ENCODE measurements at places on chromosomes 4 and X. TPM values are rescaled to one million over a fixed set of nuclear protein-coding genes. Genes with fewer than 3 reads are reported as not detected.

GRCh38 chr4:96698831-96699230 is 858.9 kb downstream of the PDHA2 start:
- no peak for DNase-seq

The ELK1 gene
- 8.2 TPM for total RNA-seq

The NOA1 gene
- 12.9 TPM for total RNA-seq

DNA sequence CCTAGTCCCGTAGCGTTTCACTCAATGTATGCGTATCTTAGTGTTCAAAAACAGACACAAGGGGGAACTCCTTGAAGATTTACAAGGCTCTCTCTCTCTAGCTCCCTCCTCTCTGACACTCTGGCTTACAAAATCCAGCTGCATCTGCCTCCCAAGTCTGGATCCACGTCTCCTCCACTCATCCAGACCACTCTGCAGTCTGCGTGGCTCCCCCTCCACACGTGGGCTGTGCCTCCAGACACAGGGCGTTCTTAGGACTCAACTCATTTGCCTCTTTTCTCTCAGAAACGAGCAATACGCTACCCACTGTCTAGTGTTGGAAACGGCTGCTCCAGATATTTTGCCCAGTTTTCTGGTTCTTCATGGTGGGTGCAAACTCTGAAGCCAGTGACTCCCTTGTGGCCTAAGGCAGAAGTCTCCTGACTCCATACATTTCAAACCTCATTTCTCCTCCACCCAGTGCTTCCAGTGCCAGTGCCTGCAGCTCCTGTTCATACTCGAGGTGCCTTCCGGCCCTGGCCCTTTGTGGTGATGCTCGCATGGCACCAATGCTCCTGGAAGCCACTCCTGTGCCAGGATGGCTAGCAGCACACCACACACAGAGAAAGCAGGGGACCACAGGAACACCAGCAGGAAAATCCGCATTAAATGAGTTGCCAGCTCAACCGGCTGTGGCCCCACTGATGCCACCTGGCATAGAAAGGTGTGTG is 24.1 kb downstream of the NAT8L start:
- no peak for DNase-seq

The LCORL gene
- total RNA-seq, result 21.2 TPM

- DNase-seq, result no peak
Observed at GRCh38 chr4:25060963-25061340, 30.2 kb upstream of the LGI2 start.

The ARHGAP36 gene
- total RNA-seq, result 31.8 TPM

The CCDC149 gene
- total RNA-seq, result 11.4 TPM

DNA sequence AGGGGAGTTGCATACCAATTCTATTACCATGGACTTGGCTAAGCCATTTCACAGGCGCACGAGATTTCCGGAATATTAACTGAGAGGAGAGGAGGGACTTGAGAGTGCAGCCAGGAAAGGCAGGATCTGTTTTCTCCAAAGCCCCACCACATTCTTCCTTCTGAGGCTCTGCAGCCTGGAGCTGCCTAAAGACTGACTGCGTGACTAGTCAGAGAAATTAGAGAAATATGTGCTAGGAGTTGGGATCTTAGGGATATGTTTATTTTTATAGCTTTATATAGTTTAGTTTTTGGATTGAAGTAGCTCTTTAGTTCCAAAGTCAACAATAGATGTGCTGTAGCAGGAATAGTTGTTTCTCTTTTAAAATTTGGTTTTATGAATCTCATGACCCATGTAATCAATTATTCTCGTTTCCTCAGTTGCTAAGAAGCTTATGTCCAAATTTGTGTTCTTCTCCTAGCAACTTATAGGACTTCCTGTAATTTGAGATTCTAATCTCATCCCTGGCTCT is 300.1 kb upstream of the DDX53 start:
- DNase-seq, result peak; percentile 3

The P2RY10 gene
- total RNA-seq, result 1.3 TPM

The MAB21L2 gene
- total RNA-seq, result 0.10 TPM

The GIMD1 gene
- total RNA-seq, result not detected

The MAGEB17 gene
- total RNA-seq, result not detected

The RP2 gene
- 19.1 TPM for total RNA-seq

DNA sequence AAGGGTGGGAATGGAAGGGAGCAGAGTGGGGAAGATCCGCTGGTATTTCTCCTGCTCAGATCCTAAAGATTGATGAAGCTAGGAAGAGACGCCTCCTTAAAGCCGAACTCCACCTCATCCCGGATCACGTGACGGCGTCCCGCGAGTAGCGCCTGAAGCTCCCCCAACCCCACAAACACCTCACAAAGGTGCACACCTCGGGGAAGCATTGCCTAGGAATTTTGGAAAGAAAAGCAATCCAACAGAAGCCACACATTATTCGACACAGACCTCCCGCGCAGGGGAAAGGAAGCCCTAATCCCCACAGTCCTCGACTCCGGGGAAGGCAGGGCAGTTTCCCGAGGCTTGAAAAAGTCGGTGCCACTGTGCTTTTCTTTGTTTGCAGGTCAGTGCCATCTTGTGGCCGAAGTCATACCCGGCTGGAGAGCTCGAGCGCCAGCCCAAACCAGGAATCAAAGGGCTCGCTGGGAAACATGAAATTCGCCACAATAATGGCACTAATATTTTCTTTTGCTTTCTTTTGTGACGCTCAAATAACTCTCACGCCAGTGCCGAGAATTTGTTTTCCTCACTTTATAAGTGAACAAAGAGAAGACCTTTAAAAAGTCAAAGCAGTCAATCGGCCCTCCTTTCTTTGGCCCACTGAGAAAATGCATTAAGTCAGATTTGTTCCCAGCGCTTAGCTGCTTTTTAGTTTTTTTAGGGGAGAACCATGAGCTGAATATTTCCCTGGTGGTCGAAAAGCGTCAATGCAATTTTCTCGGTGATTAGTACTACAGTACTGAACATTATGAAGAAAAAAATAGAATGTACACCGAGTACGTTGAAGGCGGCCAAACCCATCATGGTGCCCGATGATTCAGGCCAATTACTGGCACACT is at the start of gene NPY1R:
TSS of gene NPY1R (minus strand) at position 71 of the 881 bp plus-strand sequence. CDS start 6,042 bp downstream, outside the sequence.
- peak; percentile 64 for DNase-seq

The IL21 gene
- not detected for total RNA-seq

- peak; percentile 64 for DNase-seq
Observed at GRCh38 chrX:119622356-119623232, 16.4 kb upstream of the NKRF start.

DNA sequence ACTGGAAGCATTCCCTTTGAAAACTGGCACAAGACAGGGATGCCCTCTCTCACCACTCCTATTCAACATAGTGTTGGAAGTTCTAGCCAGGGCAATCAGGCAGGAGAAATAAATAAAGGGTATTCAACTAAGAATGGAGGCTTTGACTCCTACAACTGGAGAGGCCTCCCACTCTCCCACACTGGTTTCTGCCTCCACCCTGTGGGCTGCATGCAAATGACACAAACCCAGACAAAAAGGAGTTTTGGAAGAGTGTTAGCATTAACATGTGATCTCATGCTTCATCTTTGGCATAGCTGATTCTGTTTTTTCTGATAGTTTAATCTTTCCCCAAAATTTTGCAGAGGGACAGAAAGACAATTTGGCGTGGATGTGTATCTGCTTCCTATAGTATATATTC is 80.8 kb upstream of the IQCM start:
- no peak for DNase-seq

DNA sequence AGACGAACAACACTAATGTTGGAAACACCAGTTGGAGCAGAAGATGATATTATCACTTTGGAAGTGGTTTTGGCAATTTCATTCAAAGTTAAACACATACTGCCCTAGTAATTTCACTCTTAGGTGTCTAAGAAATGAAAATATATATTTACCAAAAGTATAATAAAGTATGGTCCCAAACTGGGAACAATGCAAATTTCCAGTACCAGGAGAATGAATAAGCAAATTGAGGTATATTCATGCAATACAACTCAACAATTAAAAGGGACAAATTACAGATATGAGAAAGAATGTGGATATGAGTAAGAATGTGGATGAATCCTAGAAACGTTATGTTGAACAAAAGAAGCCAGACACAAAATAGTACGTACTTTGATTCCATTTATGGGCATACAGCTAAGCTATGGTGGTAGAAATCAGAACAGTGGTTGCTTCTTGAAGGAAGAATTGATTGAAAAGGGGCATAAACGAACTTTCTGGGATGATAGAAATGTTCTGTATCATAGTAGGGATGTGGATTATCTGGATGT is 10.0 kb downstream of the ELMOD2 start:
- DNase-seq, result no peak

The NMU gene
- total RNA-seq, result 2.8 TPM

DNA sequence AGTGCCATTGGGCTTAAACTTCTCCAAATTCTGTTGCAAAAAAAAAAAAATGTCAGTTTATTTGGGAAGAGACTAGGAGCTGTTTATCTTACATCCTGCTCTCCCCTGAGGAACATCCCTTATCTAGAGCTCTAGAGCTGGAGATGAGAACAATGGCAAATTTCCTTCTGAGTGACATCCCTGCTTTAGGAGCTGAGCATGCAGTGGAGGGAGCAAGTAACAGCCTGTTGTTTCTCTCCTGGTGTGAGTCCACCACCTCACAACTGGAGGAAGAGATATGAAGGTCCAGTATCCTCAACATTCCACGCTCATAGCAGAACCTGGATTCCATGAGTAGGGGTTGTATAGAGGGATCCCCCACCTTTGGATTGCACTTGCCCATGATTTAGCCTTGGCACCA is 676.4 kb downstream of the PCDH18 start:
- no peak for DNase-seq

DNA sequence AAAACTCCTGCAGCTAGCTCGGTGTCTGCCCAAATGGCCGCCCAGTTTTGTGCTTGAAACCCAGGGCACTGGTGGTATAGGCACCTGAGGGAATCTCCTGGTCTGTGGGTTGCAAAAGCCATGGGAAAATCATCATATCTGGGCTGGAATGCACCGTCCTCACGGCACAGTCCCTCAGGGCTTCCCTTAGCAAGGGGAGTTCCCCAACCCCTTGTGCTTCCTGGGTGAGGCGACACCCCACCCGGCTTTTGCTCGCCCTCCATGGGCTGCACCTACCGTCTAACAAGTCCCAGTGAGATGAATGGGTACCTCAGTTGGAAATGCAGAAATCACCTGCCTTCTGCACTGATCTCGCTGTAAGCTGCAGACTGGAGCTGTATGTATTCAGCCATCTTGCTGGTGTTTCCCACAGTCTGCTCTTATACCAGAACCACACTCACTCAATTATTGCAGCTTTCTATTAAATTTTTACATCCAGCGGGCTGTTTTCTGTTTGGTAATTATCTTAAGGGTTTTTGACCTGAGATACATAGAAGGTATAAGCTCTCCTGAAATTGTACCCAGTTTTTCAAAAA is 36.7 kb upstream of the NPNT start:
- no peak for DNase-seq

GRCh38 chr4:38193236-38193863 is 233.2 kb downstream of the PTTG2 start:
- no peak for DNase-seq

- no peak for DNase-seq
Observed at GRCh38 chrX:107102980-107103379, 15.6 kb downstream of the RBM41 start.

DNA sequence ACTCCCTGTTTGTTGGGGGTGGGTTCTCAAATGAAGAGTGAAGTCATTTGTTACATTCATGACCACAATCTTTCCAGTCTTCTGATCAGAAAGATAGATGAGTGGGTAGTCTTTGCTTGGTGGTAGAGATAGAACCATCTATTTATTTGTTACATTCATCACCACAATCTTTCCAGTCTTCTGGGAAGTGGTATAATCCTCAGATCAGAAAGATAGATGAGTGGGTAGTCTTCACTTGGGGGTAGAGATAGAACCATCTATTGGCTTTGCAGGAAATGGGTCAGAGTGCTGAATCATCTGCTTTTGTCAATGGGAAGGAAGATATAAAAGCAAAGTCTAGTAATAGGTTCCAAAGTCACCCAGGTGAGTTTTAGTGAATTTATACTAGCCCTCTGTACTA is 64.2 kb upstream of the EPGN start:
- no peak for DNase-seq

DNA sequence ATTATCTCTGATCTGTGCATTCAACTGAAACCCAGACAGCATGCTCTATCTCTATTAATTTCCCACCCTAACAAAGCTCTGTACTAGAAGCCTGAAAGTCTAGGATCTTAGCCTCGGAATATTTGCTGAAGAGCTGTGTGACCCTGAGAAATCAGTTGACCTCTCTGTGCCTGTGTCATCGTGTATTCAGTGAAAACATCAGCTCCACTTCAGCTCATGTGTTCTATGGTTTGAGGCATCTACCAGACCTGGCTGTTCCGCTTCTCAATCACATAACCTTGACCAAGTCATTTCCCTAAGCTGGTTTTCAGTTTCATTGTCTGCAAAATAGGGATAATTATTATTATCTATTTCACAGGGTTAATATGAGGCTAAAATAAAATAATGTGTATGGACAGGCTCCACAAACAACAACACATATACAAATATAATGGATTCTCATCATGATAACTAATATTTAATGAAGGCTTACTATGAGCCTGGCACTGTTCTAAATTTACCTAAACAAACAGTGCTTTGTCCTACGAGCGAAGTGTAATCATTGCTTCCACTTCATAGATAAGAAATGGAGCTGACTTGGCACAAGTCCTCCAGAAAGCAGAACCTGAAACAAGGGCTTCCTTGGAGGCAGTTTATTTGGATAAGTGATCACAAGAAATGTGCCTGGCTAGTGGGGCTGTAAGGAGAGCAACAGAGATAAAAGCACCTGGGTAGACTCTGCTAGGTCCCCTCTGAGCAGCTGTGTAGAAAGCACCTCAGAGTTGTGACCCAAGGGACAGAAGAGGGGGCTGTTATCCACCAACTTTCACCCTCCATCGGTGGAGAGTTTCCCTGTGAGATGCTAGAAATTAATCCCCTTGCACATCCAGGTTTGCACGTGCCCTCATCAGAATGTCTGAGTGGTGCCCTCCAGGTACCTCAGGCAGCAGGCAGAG is 356.9 kb downstream of the RAB28 start:
- no peak for DNase-seq

GRCh38 chr4:24089851-24090534 is 200.1 kb upstream of the PPARGC1A start:
- peak; percentile 10 for DNase-seq

DNA sequence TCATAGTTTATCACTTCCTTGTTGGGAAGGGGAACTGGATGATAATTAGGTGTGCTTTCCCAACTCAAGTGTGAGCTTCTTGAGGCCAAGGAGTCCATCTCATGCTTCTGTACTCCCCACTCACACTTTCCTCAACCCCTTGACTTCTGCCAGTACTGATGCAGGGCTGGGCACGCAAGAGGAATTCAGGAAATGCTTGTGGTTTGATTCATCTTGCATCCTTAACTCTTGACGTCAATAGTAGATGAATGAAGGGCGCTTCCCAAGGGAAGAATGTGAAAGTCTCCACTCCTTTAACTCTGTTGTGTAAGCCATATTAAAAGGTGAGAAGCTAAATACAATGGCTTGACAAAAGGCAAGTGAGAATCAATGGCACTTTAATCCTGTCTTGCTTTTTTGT is 101.8 kb downstream of the AGTR2 start:
- DNase-seq, result no peak

Measured in skin of body (tissue), 3 donors.